Epithelial cell of umbilical artery (primary cell): ENCODE measurements at places on chromosomes 6 and 20. TPM values are rescaled to one million over a fixed set of nuclear protein-coding genes. Genes with fewer than 3 reads are reported as not detected.

ZBP1 gene
- total RNA-seq = not detected in 2 replicates

GSTA1 gene
- total RNA-seq = not detected in 2 replicates

SASH1 gene
- total RNA-seq = 77.6 and 82.4 TPM in 2 replicates

SLC44A4 gene
- 0.15 and 0.32 TPM in 2 replicates for total RNA-seq

FGD2 gene
- not detected in 2 replicates for total RNA-seq

ATAT1 gene
- 2.6 and 5.8 TPM in 2 replicates for total RNA-seq

HLA-DMA gene
- 0.32 and 2.1 TPM in 2 replicates for total RNA-seq

OPN5 gene
- total RNA-seq = not detected in 2 replicates
